Bladder microvascular endothelial cell (primary cell): ENCODE measurements at places on chromosomes 1 and 21. TPM values are rescaled to one million over a fixed set of nuclear protein-coding genes. Genes with fewer than 3 reads are reported as not detected.

DNASE2B gene
- total RNA-seq: under 0.01 TPM in 1 of 2 replicates, not detected in the other

VWA1 gene
- total RNA-seq: 19.4 and 34.7 TPM in 2 replicates

NLRP3 gene
- under 0.01 and 0.31 TPM in 2 replicates for total RNA-seq

PDPN gene
- total RNA-seq: 0.49 and 155 TPM in 2 replicates

TSPAN1 gene
- 0.49 TPM in 1 of 2 replicates, not detected in the other for total RNA-seq
